KG1 (cell line): ENCODE measurements at places on chromosomes 5 and 9.

- no peak for DNase-seq
Measured at GRCh38 chr9:78038620-78039300, 7.1 kb upstream of the GNAQ start.

GRCh38 chr9:80020056-80020455, 448.3 kb downstream of the TLE4 start:
- no peak for DNase-seq

GRCh38 chr9:135818718-135819475, 88.4 kb downstream of the CAMSAP1 start:
- DNase-seq, result no peak

GRCh38 chr9:134169724-134170401, 5.5 kb upstream of the RNU6ATAC start:
- no peak for DNase-seq

DNA sequence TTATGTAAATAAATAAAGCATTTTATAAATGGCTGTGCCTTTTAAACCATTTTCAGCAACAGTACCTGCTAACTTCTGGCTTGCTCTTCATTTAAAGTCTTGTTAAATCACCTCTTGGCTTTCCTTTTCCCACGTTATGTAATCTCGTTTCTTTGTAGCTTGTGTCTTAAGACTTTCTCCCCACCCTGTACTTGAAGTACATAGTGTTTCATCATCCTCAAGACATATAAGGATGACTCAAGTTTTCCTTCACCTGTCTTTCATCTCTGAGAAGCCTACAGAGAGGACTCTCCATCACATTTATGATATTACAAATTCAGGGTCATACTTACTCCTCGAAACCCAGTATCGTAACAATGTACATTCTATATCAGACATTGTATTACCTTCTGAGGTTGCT, 33.9 kb downstream of the PRELID2 start:
- DNase-seq, result no peak

DNA sequence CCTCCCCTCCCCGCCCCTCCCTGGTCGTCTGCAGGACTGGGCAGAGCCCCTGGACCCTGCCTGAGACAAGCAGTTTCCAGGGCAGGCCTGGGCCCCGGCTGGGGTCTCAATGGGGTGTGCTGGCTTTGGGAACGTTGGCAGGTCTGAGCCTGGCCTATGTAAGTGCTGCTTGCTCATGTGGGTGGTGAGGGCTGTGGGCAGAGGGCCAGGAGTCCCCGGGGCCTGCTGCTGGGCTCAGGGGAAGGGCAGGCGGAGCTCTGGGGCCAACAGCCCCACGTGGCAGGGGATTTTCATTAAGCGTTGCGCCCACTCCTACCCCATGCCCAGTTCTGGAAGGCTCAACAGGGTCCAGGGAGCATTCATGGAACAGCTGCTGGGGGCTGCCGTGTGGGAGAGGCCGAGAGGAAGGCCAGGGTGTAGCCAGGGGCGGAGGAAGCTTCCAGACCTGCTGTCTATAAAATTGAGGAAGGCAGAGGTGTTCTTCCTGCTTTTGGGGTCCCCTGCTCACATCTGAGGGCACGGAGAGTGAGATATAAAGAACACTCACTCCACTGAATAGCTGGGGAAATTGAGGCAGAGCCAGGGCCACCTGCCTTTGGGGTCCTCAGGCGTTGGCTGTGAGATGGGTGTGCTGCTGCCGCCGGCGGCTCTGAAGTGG, 32.5 kb downstream of the RXRA start:
- DNase-seq, result no peak

- DNase-seq, result no peak
Measured at GRCh38 chr9:133488686-133489252, 9.9 kb upstream of the SLC2A6 start.

DNA sequence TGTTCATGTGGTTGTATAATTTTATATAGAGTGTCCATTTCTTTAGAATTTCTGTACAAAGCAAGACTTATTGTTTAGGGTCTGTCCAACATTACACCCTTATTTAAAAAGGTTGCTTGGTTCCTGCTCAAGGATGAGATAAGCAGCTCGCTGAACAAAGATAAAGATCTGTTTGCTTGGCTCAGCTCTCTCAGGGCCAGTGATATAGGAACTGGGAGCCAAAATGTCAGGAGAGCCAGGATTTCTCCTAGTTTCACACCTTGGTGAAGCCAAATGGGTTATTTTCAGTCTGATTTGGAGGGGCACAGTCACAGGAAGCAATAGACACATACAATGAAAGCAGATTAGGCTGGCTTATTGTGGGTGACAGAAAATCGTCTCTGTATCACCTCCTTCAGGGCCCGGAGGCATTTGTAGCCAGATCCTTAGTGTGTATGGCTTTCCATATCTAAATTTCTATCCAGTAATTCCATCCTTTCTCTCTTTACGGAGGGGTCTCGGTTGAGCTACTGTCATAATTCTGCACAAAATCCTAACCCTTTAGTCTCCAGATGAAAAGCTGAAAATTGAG, 396.4 kb downstream of the TMEM232 start:
- DNase-seq, result no peak

DNA sequence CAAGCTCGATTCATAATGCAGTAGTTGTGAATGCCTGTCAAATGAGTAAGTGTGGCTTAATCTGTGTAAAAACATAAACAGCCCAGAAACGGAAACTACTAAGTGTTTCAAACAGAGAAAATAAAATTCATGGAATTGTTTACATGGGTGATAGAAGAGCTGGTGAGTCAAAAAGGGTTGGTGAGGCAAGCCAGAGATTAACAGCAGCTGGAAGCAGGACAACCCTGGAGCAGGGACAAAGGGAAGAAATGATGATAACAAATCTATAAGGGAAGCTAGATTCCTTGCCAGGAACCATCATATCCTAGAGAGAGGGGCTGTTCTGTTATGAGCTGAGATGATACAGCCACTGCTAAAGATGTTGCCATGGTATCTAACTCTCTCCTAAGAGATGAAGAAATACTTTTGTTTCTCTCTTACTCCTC, 18.0 kb upstream of the PRR16 start:
- DNase-seq, result no peak

GRCh38 chr5:39775086-39775796, 350.5 kb upstream of the DAB2 start:
- DNase-seq, result no peak

DNA sequence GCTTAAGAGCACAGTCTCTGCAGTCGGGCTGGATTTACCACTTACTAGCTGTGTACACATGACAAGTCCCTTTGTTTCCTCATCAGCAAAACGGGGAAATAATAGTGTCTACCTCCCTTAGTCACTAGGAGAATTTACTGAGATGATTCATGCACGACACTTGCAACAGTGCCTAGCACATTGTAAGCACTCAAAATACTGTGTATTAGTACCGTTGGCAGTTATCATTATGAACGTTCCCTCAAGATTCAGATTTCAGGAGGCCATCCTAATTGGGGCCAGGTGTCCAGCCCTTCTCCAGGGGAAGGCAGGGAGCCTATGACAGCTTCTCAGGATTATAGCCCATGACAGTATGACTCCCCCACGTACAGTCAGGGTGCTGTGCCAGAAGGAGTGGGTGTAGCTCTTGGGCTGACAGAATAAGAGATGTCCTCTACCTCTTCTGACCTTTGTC, 164.3 kb downstream of the DOCK2 start:
- DNase-seq, result no peak

DNA sequence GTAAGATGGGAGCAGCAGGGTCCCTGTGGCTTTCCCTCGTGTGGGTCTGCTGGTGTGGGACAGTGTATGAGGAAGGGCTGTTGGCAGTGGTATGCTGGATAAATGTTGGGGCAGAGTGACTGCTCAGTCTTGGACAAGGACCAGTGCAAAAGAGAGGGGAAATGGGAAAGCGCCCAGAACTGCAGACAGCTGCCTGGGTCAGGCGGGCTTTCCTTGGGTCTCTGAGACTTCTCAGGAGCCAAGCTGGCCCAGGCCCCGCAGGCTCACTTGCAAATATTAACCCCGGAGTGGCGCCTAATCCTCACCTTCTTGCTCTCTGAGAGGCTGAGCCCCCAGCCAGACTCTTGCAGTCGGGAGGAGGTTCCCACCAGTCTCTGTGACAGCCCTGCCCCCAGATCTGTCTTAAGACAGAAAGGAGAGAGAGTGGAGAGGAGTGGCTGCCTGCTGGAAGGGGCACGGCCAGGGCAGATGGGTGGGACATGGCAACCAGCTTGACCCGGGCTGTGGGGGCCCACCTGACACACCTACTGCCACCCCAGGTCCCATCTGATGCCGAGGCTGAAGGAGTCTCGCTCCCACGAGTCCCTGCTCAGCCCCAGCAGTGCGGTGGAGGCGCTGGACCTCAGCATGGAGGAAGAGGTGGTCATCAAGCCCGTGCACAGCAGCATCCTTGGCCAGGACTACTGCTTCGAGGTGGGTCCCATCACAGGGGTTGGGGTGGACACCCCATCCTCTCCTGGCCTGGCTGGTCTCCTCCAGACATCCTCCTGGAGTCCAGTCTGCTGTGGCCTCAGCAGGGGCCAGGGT, 105.2 kb downstream of the DAB2IP start:
- no peak for DNase-seq

GRCh38 chr9:14936491-14936890, 26.3 kb upstream of the FREM1 start:
- no peak for DNase-seq

DNA sequence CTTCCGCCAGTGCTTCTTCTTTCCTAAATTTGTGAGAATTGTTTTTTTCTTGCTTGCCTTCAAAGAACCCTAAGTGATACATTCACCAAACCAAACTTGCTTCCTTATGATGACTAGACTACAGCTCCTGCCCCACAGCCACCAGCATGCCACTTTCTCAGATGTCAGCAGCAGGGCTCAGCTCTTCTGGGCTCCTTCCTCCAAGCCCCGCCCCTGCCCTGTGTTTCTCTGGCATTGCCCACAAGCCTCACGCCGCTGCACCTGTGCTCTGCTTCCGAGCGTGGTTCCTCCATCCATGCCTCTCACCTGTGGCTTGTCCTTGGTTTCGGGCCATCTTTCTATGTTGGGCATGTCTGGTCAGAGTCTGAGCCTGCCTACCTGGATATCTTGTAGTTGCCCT, 10.6 kb downstream of the UNC5A start:
- no peak for DNase-seq

DNA sequence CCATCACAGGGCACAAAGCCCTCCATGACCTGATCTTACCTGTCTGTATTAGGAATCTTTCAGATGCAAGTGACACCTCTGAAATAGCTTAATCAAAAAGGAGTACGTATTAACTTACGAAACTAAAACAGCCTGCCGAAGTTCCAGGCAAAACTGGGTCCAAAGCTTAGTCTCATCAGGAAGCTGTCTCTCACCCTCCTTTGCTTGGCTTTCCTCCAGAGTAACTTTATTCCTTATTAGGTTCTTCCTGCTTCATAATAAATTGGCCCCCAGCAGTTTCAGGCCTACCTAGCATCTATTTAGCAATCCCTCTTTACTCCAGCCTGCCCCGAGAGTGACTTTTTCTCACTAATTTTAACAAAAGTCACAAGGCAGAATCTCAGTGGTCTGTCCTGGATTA, 58.4 kb upstream of the STK32A start:
- DNase-seq, result no peak

DNA sequence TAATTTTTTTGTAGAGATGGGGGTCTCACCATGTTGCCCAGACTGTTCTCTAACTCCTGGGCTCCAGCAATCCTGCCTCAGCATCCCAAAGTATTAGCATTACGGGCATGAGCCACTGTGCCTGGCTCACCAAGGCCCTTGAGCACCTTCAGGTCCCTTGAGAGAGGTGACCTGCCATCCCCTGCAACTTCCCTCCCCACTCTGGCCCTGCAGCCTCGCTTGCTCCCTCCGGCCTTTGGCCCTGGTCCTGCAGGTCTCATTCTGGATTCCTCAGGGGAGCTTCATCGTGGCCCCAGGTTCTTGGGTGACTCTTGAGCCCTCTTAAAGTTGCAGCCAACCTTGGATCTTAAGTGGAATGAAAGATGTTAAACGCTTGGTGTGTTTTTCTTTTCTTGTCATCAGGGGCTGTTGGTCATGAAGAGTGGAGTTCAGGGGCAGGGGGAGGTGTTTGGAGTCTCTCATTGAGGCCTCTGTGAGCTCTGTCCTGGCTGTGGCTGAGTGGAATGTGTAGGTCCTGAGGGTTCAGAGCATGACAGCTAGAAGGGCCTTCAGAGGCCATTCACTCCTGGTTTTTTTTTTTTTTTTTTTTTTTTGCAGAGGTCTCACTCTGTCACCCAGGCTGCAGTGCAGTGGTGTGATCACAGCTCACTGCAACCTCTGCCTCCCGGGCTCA, 33.0 kb downstream of the PPARGC1B start:
- DNase-seq, result no peak
